ENCODE measurements at places on chromosomes 12 and 14. TPM values are rescaled to one million over a fixed set of nuclear protein-coding genes. Genes with fewer than 3 reads are reported as not detected.

GRCh38 chr14:56686416-56686815 lies 106.8 kb downstream of the TMEM260 start:
- DNase-seq, result no peak

Gene ATF1
- 27.2 TPM for total RNA-seq

GRCh38 chr12:6387541-6387940 lies 3.6 kb downstream of the LTBR start:
- no peak for DNase-seq

DNA sequence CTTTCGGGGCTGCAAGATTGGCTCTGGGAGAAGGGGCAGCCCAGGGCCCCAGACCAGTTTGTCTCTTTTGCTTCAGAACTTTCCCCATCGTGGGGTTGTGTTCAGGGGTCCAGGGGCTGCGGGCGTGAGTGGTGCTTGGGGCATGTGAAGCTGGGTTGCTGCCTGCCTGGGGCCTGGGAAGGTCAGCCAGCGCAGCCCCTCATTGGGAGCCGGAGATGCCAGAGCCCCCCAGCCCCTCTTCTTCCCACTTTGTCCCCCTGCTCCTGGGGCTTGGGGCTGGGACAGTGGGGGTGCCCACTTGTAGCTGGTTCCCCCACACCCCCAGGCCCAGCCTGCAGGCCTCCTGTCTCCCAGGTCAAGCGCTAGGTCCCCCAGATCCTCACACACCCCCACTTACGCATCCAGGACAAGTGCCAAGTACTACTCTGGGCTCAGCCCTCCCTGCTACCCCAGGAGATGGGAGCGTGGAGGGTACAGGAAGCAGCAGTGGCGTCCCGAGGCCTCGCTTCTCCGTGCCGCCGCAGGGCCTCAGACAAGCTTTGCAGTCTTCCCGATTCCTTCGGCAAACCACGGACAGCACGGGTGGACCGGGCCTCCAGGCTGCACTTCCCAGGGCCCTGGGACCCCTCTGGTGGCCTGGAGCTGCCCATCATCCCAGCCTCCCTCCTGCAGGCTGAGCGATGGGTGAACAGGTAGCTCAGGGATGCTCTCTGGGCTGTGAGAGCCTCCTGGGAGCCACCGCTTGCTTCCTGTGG lies 41.5 kb downstream of the PACS2 start:
- DNase-seq, result no peak

Gene STON2
- total RNA-seq, result 30.2 TPM

- DNase-seq, result no peak
Observed at GRCh38 chr12:120668868-120669840, 17.8 kb upstream of the MLEC start.

DNA sequence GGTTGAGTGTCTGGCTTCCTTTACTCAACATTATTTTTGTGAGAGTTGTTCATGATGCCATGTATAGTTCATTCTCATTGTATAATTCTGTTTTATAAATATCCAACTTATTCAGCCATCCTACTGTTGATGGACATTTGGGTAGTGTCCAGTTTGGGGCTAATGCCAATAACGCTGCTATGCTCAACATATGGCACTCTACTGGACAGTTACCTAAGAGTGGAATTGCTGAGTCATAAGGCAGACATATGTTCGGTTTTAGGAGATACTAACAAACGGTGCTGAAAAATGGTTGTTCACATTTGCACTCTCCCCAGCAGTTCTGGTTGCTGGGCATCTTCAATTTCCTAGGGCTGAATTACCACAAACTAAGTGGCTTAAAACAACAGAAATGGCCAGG lies 28.7 kb upstream of the P2RX4 start:
- no peak for DNase-seq

Gene SYCP3
- total RNA-seq, result not detected

- no peak for DNase-seq
Observed at GRCh38 chr14:78412475-78412874, 242.3 kb downstream of the NRXN3 start.

DNA sequence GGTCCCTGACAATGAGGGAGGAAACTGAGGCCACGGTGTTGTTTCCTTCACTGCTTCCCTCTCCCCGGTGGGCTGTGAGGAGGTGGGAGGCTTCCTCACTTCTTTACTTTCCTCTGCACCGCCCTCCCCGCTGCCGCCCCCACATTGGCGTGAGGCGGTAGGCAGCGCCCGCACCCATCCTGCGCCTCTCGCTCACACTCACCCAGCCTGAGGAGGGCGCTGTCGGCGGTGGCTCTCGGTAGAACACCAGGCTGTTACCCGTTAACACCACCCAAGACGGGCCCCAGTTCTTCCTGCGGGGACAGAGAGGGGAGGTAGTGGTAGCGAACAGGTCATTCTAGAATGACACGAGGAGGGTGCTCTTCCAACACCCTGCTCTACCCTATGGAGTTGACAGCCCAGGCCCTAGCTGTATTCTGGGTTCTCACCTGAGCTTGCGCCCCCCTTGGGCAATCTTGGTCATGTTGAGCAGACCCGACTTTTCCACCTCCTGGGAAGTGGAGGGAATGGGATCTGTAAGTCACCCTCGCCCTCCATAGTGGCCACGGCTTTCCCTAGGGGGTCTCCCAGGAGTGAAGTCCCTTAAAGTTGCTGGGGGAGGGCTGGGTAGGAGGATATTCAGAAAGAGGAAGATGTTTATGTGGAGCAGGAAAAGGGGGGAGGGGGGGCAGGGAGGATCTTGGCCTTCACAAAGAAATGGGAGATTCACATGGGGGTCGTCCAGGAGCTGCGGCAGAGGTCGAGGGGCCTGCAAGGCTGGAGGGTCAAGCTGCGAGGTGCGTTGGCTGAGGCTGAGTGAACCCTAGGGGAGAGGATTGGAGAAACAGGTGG lies 3.3 kb downstream of the ARHGAP9 start:
- DNase-seq, result no peak

- DNase-seq, result no peak
Observed at GRCh38 chr14:61632807-61633206, 62.5 kb upstream of the HIF1A start.

- DNase-seq, result no peak
Observed at GRCh38 chr14:67357969-67358354, 1.6 kb downstream of the ATP6V1D start.

Gene RTRAF
- 48.7 TPM for total RNA-seq

DNA sequence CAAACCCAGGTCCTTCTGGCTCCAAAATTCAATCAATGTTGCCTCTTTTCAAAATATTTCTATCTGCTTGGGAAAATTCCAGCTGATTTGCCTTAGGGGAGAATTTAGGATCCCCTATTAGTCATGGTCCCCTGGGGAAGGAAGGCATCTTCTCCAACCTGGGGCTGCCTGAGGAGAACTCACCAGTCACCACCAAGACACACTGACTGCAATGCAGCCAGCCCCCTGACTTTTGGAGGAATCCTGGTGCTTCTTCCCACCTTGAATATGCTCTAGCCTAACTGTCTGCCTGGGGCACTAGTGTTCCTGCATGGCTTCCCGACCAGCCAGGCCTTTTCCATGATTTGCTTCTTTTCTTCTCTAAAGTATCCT lies 71.8 kb upstream of the BCL2L14 start:
- DNase-seq, result no peak

GRCh38 chr12:64400041-64400440 lies 4.2 kb upstream of the XPOT start:
- no peak for DNase-seq

- DNase-seq, result no peak
Observed at GRCh38 chr12:3931776-3932175, 58.6 kb upstream of the PARP11 start.

DNA sequence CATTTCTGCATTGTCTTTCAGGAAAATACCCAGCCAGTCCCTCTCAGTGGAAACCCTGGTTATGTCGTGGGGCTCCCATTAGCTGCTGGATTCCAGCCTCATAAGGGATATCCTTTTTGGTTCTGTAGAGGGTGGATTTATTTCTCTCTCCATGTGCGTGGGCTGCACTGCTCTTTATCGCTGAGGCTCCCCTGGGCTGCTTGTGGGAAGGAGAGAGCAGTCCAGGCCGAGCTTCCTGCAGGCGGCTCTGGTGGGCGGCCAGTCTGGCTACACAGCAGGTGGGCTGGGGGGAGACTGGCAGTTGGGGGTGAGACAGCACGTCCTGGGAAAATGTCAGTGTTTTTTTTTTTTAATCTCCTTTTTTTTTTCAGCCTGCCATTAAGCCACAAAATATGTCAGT lies 27.6 kb downstream of the TCTN1 start:
- DNase-seq, result no peak

DNA sequence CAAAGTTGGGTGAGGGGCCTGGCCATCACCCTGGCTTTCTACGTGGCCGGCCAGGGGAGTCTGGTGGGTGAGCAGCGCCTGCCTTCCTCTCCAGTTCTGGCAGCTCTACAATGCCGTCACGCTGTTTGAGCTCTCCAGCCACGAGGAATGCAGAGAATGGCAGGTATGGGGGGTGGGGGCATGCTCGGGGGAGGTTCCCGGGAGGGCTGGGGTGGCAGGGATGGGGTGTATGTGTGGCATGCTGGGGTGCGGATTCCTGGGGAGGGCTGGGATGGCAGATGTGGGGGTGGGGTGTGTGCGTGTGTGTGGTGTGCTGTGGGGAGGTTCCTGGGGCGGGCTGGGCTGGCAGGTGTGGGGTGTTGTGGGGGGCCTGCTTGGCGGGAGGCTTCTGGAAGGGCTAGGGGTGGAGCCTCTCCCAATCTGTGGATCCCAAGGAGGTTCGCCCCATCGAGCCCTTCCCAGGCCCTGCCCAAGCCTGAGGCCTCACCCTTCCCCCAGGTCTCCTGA lies 18.5 kb downstream of the RHOF start:
- no peak for DNase-seq

Gene B3GNT4
- total RNA-seq, result 1.6 TPM

GRCh38 chr12:30614031-30614430 lies 81.6 kb downstream of the IPO8 start:
- DNase-seq, result no peak

- no peak for DNase-seq
Observed at GRCh38 chr14:76830556-76830955, 4.3 kb downstream of the LRRC74A start.

- no peak for DNase-seq
Observed at GRCh38 chr12:49661746-49662145, 38.4 kb downstream of the PRPF40B start.

- DNase-seq, result no peak
Observed at GRCh38 chr14:76499399-76499798, 123.5 kb downstream of the ESRRB start.

Gene CINP
- 34.7 TPM for total RNA-seq

DNA sequence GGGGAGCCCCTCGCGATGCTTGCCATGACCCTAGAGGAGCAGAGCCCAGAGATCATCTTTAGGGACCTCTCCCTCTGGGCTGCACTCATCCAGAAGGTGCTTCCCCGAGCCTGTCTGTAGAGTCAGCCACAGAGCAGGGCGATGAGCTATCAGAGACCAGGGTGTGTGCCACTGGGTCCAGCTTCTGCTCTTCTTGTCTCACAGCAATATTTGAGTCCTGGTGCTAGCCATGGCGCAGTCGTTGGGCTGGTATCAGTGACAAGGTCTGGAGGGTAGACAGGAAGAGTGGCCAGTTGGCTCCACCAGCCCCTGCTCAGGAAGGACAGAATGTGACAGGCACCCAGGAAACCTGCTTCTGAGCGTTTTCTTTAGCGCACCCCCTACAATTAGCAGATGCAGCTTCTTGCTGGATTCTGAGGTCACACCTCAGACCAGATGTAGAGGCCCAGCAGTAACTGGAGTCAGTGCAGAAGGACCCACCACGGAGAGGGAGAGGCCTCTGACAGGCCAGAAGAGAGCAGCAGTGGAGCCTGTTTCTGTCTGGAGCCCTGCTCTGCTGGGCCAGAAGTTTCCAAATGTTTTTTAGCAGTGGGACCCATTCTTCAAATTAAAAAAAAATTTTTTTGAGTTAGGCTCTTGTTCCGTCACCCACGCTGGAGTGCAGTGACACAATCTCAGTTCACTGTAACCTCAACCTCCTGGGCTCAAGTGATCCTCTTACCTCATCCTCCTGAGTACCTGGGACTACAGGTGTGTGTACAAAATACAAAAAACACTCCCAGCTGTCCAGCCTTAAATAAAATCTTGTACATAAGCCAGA lies 23.7 kb downstream of the ANKRD9 start:
- no peak for DNase-seq

DNA sequence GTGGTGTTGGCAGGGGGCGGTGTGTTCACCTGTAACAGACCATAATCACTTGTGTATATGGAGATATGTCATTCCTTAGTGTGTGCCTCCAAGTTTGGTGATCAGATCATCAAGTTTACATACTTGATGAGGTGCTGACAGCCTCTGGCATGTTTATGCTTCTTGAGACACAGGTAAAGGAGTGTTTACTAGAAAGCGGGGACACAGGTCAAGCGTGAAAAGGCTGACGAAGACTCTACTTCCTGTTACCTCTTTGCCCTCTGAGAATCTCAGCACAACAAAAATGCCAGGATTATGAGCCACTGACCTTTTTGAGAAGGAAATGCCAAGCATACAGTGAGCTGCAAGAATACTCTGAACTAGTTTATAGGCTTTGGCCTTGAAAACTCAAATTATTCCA lies 29.6 kb downstream of the PRDM4 start:
- no peak for DNase-seq

GRCh38 chr12:72024613-72025012 lies 86.0 kb downstream of the TPH2 start:
- DNase-seq, result no peak

DNA sequence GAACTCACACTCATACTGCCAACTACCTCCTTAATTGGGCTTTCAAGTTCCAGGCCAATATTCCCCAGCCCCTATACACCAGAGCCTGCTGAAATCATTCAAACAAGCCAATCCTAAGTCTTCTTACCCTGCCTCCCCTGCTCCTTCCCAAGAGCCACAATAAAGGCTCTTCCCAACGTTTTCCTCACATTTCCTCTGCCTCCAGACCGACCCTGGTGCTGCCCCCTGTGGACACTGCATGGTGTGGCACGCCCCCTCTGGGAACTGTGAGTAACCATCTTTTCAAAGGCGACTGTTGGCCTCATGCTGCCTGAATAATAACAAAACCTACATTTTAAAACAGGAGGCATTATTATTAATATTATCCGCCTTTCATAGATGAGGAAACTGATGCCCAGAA lies 111.6 kb upstream of the NOS1 start:
- no peak for DNase-seq

DNA sequence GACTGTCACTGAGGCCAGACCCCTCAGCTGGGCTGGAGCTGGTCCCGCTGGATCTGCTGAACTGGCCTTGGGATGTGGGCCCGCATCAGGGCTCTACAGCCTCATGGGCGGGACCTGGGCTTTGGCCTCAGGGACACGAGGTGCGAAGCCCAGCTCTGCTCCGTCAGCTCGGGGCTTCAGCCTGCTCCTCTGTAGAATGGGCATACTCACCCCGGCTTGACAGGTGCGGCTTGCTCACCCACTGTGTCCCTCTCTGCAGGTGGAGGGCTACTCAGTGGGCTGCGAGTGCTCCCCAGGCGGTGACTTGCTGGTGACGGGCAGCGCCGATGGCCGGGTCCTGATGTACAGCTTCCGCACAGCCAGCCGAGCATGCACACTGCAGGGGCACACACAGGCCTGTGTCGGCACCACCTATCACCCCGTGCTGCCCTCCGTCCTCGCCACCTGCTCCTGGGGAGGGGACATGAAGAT lies 57.6 kb downstream of the BEGAIN start:
- no peak for DNase-seq

Gene NKX2-1
- total RNA-seq, result not detected

Data from breast epithelium (tissue), 4 donors.